BE2C (cell line): ENCODE measurements at places on chromosomes 13 and 19.

DNA sequence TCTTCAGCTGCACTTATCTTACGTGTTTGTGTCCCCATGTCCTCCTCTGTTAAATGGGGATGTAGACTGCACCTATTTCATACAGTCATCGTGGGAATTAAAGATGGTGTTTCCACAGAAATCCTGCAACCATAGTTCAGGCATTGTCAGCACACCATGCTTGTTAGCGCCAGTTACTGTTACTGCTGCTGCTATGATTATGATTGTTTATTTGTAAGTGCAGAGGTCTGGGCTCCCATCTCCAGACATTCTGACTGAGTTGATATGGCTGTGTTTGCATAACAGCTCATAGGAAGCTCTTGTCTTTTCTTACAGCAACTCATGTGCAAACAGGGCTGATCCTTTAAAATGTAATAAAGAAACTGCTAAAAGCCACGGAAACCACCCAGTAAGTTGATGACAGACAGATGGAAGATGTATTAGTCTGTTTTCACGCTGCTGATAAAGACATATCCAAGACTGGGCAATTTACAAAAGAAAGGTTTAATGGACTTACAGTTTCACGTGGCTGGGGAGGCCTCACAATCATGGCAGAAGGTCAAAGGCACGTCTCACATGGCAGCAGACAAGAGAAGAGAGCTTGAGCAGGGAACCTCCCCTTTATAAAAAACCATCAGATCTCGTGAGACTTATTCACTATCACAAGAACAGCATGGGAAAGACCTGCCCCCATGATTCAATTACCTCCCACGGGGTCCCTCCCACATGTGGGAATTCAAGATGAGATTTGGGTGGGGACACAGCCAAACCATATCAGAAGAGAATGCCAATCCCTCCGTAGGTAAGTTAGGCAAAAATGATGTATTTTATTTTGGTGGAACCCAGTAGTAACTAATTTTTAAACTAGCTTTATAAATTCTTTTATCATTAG is 1.6 kb downstream of the ZSCAN5A start:
- DNase-seq = no peak

- DNase-seq = no peak
Measured at GRCh38 chr13:24274452-24275021, 34.8 kb upstream of the C1QTNF9 start.

- no peak for DNase-seq
Measured at GRCh38 chr19:16359074-16359473, 34.4 kb downstream of the KLF2 start.

GRCh38 chr19:13097463-13098258 is 5.0 kb downstream of the LYL1 start:
- DNase-seq = no peak

- DNase-seq = peak; percentile 38
Measured at GRCh38 chr13:101514695-101515275, 62.3 kb downstream of the ITGBL1 start.

DNA sequence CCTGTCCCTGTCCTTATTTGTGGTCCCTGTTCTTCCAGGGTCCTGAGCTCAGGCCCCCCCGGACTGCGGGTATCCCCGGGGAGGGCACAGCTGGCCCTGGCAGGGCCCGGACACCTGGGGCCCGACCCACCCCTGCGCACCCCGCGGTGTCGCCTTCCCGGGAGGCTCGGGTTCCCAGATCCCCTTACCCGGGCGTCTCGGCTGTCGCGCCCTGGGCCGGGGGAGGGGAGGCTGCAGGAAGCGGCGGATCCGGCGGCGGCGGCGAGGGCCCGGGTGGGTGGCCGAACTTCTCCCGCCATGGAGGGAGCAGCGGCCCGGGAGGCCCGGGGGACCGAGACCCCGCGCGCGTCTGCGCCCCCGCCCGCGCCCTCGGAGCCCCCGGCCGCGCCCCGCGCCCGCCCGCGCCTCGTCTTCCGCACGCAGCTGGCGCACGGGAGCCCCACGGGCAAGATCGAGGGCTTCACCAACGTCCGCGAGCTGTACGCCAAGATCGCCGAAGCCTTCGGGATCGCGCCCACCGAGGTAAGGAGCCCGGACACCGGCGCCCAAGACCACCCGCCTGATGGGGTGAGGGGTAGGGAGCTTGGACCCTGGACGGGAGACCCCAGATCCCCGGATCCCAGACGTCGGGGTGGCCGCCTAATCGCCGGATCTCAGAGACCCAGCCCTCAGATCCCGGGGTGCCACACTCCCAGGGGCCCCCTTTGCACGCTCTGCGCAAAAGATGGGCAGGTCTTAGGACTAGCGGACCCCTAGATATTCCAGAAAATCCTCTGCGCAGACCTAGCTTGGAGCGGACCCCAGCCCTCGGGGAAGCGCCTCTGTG is at the start of gene GIPC3:
Gene GIPC3 (plus strand): TSS at position 178 of the 826 bp plus-strand sequence. CDS start 120 bp downstream, at position 298.
- no peak for DNase-seq

DNA sequence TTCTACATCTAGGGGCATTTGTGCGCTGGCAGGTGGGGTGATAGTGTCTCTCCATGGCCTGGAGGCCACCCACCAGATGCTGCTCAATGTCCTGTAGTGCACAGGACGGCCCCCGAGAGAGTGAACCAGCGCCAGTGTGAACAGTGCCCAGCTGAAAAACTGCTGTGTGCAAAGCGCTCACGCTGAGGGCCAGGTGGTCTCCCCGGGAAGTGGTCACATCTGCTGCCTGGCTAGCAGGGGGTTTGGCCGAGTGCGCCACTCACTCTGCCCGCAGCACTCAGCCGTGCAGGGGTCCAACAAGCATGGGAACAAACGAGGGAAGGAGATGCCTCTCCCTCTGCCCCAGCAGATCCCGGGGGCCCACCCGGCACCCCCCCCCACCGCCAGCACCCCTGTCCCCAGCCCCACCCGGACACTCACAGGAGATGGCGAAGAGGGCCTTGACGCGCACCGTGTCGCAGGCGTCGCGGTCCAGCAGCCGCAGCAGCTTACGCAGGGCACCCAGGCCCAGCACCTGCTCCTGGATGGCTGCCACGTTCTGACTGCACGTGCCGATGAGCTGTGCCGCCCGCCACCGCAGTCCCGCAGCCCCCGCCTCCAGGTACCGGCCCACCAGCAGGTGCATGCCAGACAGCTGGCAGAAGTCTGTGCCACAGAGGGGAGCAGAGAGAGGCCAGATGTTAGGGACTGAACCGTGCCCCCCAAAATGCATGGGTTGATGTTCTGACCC is 5.8 kb downstream of the HSPBP1 start:
- DNase-seq = no peak

- peak; percentile 83 for DNase-seq
Measured at GRCh38 chr19:18388100-18388959, 2.4 kb downstream of the GDF15 start.

GRCh38 chr13:114323349-114323748 is 9.0 kb downstream of the CHAMP1 start:
- DNase-seq = no peak

DNA sequence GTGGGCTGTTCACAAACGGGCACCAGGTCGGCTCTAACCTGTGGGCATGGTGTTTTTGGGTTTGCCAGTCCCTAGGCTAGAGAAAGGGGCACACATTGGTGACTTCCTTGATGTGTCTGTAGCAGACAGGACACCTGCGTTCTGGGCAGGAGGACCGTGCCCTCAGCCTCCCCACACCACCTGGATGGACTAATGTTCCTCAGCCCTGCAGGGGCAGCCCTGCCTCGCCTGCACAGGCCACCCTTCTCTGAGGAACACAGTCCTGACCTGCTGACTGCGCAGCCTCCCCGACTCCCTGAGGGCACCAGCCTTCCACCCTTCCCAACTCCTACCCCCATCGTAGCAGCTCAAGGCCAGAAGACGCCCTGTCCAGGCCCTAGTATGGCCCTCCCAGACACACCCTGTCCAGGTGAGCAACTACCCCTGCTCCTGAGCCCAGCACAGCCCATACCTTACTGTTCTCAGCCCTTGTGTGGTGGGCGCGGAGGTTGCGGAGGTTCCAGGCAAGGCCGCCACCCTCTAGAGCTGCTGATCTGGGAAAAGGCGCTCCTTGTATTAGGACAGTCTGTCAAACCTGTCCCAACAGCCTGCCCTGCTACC is 55.7 kb downstream of the GGACT start:
- DNase-seq = no peak

- DNase-seq = no peak
Measured at GRCh38 chr13:26709461-26709860, 51.1 kb downstream of the GPR12 start.

DNA sequence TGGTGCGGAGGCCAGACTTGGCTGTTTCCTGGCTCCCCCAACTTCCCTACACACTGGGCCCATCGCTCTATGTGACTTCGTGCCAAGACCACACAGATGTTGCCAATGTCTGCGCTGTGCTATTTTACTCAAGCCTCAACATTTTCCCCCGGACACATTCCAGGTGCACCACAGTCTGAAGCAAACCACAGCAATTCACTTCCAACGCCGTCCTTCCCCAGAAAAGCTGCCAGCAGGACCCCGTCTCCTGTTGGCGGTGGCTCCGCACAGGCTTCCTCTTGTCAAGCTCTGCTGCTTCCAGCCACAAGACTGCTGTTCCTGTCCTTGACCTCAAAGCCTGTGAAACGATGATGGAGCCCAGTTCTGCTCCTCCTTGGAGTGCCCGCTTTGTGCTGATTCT is 100.7 kb downstream of the CRYL1 start:
- DNase-seq = no peak

DNA sequence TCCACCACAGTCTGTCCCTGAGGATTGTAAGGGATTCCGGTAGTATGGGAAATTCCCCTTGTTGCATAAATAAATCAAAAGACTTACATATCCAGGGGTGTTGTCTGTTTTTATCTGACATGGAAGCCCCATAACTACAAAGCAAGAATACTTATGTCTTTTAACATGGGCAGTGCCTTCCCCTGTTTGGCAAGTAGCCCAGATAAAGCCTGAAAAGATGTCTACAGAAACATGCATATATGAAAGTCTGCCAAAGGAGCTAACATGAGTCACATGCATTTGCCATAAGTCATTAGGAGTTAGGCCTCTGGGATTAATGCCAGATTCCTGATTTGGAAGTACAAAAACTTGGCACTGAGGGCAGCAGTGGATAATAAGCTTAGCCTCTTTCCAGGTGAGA is 62.1 kb downstream of the ZNF737 start:
- DNase-seq = no peak

DNA sequence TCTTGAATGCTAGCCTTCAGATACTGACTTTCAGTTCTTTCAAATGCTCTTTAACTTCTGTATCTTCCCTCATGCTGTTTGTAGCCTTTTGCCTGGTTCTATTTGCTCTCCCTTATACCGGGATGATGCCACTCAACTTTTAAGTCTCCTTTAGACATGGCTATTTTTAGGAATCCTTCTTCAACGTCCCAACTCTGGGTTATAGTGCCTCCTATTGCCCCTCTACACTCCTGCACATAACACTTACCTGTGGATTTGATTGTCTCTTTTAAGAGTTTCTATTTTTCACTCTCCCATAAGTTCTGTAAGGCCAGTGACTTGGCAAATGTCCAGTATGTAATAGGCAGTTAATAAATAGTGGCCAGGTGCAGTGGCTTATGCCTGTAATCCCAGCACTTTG is 343.0 kb downstream of the KLF5 start:
- DNase-seq = no peak

DNA sequence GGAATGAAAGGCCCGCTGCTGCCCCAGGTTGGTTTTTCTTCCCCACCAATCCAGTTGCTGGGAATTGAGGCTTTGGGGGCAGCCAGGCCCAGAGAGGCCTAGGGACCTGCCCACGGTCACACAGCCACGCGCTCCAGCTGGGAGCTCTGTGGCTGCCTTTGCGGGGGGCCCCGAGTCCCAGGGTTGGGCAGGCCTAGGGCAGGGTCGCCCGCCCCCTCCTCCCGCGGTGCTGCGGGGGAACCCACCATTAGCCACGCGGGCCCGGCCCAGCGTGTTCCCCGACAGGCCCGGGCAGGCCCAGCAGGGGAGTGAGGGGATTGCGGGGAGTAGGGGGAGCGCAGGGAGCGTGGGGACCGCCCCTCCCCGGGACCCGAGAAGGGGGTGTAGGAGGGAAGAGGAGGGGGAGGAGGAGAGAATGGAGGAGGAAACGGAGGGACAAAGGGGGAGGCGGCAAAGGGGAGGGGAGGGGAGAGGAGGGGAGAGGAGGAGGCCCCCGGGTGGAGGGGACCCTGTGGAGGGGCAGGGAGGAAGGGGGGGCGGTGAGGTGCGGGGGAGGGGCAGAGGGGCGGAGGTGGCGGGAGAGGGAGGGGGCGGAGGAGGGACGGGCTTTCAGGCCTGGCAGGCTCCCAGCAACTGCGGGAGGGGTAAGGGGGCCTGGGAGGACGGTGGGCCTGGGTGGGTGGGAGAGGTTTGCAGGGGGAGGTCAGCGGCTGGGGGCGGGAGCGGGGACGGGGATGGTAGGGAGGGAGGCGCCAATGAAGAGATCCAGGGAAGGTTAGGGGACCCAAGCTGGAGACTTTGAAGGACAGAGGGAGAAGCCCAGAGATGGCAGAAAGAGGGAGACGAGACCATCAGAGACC is 12.9 kb upstream of the TLE2 start:
- DNase-seq = no peak

- peak; percentile 74 for DNase-seq
Measured at GRCh38 chr19:14477418-14478112, 2.4 kb upstream of the PTGER1 start.

GRCh38 chr19:1167687-1168571 is 6.1 kb downstream of the SBNO2 start:
- peak; percentile 8 for DNase-seq

- no peak for DNase-seq
Measured at GRCh38 chr19:46648961-46649960, 11.7 kb downstream of the DACT3 start.

DNA sequence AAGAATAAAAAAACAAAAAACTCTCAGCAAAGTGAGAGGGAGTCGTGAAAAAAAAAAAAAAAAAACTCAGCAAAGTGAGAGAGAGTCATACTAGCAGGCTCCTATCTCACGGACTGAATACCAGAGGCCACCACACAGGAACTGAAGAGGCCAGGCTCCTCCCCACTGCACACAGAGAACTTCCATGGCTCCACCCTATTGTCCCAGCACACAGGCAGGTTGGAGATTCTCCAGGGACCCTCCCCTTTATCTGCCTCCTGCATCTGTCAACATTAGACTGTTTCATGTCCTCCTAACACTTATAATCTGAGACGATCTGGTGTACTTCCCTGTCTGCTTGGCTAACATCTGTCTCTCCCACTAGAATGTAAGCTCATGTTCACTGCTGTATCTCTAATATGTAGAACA is 37.0 kb upstream of the FARP1 start:
- peak; percentile 41 for DNase-seq

DNA sequence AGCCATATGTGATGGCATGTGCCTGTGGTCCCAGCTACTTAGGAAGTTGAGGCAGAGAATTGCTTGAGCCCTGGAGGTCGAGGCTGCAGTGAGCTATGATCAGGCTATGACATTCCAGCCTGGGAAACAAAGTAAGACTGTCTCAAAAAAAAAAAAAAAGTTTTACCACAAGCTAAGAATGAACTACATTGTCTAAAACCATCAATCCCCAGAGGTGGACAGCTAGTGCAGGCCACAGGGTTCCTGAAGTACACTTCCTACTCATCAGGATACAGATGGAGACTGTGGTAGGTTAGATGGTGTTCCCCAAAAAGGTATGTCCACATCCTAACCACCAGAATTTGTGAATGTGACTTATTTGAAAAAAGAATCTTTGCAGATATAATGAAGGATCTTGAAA is 63.5 kb upstream of the DOCK9 start:
- DNase-seq = no peak

GRCh38 chr19:16899566-16900075 is 10.8 kb downstream of the F2RL3 start:
- DNase-seq = peak; percentile 34

- DNase-seq = no peak
Measured at GRCh38 chr13:73212482-73212881, 153.7 kb downstream of the KLF5 start.

GRCh38 chr13:113008851-113009250 is 39.8 kb downstream of the MCF2L start:
- no peak for DNase-seq
